ENCODE measurements at places on chromosomes 3 and 15.

- DNase-seq: no peak
Measured at GRCh38 chr15:75830910-75831805, 12.1 kb upstream of the UBE2Q2 start.

DNA sequence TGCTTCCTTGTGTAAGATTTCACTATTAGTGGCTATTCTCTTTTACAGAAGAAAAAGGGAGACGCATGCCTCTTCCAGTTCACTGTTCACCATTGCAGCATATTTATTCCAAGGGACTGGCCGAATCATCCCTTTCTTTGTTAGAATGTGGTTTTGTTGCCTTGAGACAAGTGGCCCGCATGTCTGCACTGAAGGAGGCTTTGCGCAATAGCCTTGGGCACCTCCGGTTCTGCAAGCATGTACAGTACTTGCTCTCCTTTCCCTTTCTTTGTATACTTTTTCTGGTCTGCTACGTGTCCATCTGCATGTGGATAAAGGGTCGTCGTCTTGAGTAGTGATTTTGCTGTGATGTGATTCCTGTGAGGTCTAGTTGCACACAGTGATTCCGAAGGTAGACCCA is 43.0 kb downstream of the FLNB start:
- DNase-seq: no peak

DNA sequence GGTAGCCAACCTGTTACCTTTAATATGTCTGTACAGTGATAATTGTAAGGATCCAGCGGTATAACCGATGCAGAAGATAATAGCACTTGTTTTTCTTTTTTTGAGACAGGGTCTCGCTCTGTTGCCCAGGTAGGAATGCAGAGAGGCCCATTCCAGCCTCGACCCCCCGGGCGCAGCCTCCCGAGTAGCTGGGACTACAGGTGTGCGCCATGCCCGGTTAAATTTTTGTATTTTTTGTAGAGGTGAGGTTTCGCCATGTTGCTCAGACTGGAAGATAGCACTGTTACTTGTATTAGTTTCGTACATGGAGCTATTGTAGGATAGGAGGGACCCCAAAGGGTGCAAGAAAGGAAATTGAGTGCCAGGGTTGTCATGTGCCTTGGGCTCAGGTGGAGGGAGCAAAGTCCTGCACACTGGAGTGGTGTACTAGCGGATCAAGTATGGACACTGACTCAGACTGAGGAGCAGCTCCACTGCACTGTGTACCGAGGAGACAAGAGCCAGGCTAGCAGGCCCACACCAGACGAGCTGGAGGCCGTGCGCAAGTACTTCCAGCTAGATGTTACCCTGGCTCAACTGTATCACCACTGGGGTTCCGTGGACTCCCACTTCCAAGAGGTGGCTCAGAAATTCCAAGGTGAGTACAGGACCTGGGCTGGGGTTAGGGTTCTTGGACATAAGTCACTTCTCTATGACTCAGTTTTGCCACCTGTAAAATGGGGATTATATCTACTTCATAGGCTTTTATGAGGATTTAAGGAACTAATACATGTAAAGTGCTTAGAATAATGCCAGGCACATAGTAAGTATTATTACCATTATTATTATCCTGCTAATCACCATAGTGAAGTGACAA is 1.0 kb downstream of the OGG1 start:
- DNase-seq: no peak

- DNase-seq: no peak
Measured at GRCh38 chr15:86213420-86213819, 133.7 kb downstream of the AGBL1 start.

DNA sequence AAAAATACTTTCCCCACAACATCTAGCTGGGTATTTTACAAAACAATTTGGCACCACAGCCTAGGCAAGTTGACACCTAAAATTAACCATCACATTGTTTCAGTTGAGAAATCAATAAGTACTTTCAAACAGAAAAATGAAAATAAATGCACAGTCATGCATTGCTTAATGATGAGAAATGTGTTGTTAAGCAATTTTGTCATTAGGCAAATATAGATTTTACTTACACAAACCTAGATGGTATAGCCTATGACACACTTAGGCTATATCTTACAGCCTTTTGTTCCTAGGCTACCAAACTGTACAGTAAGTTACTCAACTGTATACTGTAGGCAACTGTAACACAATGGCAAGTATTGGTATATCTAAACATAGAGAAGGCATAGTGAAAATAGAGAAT is 608.6 kb upstream of the BCHE start:
- no peak for DNase-seq

DNA sequence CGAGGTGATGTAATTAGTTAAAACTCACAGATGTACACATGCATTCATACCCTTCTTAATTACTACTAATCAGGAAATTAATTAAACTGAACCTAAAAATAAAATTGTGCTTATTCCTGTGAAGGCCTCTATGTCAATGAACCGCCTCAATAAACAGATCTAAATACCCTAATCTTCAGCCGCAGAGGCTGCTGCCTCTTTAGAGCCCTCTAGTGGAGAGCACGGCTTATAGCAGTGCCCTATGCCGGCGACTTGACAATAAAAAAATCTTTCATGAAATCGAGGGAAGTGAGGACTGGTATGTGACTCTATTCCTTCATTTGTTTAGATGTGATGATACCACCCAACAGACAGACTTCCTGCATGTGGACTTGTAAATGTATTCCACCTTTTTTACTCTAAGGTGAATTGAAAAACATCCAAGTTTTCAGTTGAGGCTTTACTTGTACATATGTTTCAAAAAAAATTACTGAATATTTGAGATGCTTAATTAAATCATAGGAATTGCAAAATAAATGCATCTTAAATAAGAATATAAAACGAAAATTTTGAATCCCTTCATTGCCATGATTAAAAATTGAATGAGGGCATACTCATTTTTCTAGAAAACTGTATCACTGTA is 8.3 kb upstream of the EPHA3 start:
- DNase-seq: no peak

GRCh38 chr3:53269888-53270880 is 14.4 kb upstream of the TKT start:
- no peak for DNase-seq

GRCh38 chr15:86384186-86384585 is 304.5 kb downstream of the AGBL1 start:
- DNase-seq: no peak

DNA sequence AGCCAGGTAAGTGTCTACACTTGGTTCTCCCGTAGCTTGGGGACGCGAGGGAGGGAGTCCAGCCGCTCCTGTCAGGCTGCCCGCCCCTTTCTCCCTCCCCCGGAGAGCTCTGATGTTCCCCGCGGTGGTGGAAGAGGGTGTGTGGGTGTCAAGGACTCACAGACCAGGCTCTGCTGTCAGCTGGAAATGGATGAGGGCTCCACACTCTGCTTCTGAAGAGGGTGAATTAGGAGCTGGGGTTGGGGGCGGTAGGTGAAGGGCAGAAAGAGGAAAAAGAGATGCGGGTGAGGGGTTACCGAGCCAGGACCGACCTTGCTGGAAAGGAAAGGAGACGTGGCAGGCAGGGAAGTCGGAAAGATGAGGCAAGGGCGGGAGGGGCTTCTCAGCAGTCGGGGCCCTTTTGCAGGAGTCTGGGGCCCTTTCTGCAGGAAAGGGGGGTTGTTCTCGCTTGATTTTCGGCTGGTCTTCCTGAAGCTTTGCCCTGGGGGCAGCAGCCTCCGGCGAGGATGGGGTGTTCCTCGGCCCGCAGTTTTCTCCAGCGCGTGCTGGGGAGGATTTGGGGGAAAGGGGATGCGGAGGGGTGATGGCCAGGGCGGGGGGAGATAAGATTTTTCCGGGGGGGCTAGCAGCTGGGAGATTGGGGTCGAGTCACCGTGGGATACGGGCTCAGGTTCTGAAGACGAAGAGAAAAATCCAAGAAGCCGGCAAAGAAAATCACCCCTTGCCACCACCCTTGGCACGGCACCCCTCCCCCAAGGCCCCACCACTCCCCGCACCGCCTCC is 602 bp upstream of the BAHD1 start:
- no peak for DNase-seq

- no peak for DNase-seq
Measured at GRCh38 chr3:42438758-42439157, 28.3 kb upstream of the LYZL4 start.

DNA sequence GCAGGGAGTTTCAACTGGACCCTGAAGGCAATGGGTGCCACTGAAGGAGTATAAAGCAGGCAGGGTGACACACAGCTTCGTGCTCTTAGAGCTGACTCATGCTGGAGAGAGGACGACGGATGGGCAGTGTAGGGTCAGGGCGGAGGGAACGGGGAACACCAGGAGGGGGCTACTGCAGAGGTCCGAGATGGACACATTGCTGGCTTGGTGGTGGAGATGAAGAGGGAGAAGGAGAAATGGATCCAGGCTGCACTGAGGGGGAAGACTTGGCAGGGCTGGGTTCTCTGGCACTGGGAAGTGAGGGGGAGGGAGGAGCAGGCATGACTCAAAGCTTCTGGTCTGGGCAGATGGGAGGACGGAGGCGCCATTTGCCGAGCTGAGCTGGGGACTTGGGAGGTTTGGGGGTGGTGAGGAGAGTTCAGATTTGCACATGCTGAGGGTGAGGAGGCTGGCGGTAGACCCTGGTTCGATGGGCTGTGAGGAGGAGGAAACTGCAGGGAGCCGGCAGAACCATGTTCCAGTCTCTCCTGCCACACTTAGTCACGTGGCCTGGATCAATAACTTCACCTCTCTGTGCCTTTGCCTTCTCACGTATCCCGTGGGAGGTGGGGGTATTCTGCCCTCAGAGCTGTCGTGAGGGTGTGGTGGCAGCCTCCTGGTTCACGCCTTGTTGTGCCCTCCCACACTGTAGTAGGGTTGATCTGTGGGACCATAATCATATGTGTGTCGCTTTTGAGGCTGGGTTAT is 4.6 kb upstream of the KCTD6 start:
- DNase-seq: no peak

- no peak for DNase-seq
Measured at GRCh38 chr3:150253622-150254021, 154.5 kb upstream of the TSC22D2 start.

GRCh38 chr15:62068071-62068809 is 1.5 kb downstream of the C2CD4A start:
- peak; percentile 1 for DNase-seq

- DNase-seq: no peak
Measured at GRCh38 chr15:99361545-99362185, 110.4 kb downstream of the LRRC28 start.

GRCh38 chr15:99554880-99555488 is 10.8 kb upstream of the MEF2A start:
- DNase-seq: no peak

DNA sequence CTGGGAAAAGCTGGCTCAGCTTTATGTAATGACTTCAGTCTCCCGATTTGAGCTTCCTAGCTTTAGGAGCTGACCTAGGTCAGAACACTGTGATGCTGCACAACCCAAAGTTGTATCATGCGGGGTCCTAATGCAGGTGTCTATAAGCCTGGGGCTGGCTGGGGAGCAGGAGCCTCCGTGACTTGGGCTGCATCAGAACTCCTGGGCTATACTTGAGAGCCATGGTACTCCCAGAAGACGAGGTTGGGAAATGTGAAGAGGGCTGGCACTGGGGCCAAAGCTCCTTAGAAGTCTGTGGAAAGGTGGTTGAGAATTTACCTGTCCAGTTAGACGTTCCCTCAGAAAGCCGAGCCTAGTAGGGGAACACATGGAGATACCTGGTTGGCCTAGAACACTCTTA is 57.0 kb downstream of the BSN start:
- no peak for DNase-seq

- DNase-seq: no peak
Measured at GRCh38 chr3:59486520-59486919, 436.7 kb upstream of the CFAP20DC start.

GRCh38 chr3:64264501-64265109 is 39.3 kb upstream of the PRICKLE2 start:
- no peak for DNase-seq

- no peak for DNase-seq
Measured at GRCh38 chr3:187967993-187968392, 186.0 kb upstream of the LPP start.

- no peak for DNase-seq
Measured at GRCh38 chr3:839981-840380, 252.8 kb upstream of the CNTN6 start.

DNA sequence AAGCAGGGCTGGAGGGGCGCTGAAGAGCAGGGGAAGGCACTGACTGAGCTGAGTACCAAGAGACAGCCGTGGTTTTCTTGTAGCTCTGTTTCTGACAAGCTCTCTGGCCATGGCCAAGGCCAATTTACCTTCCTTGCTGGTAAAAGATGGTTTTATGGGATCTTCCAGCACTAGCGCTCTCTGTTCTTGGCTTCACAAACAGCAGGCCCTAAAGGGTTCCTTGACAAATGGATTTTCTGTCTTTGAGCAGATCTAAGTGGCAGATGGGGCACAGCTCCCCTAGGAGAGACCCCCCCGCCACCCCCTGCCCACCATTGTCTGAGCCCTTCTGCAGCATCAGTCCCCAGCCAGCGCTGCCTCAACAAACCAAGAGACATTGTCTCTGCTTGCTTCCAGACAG is 66.6 kb downstream of the GAP43 start:
- DNase-seq: no peak

GRCh38 chr3:186938716-186939115 is 8.4 kb downstream of the ST6GAL1 start:
- DNase-seq: no peak

Data from stimulated activated CD8-positive, alpha-beta memory T cell treated with anti-CD3 and anti-CD28 coated beads, Interleukin-4, amount 100 ng/mL, for 24 hours (primary cell).